ENCODE measurements at places on chromosomes 13 and 19. TPM values are rescaled to one million over a fixed set of nuclear protein-coding genes. Genes with fewer than 3 reads are reported as not detected.

The ZNF534 gene
- not detected for total RNA-seq

The C1QTNF9 gene
- total RNA-seq: not detected

The CYP2A6 gene
- total RNA-seq: not detected

The CYP4F11 gene
- total RNA-seq: 12.0 TPM

The MAMSTR gene
- 0.64 TPM for total RNA-seq

The KIR2DL3 gene
- total RNA-seq: not detected

The ZNF540 gene
- 0.92 TPM for total RNA-seq

The CGB3 gene
- not detected for total RNA-seq
